ENCODE measurements at places on chromosomes 1 and 21.

- DNase-seq: no peak
Observed at GRCh38 chr1:155773221-155773620, 83.8 kb downstream of the GON4L start.

DNA sequence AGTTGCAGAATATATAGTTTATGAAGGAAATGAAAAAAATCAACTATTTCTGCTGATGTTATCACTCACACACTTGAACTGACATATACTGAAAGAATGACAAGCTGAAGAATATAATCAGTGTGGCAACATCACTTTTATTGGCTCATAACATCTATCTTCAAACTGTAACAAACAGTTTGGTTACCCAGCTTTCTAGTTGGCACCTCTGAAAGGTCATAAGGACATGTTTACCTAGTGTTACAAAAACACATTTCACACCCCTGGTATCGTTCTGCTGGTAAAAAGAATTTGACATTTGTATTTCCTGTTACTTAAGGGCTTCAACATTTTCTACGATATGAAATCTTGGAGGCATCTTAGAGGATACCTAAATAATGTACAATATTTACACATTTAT is 1267.0 kb upstream of the NCAM2 start:
- no peak for DNase-seq

GRCh38 chr1:4984841-4985240 is 330.4 kb downstream of the AJAP1 start:
- DNase-seq: no peak

DNA sequence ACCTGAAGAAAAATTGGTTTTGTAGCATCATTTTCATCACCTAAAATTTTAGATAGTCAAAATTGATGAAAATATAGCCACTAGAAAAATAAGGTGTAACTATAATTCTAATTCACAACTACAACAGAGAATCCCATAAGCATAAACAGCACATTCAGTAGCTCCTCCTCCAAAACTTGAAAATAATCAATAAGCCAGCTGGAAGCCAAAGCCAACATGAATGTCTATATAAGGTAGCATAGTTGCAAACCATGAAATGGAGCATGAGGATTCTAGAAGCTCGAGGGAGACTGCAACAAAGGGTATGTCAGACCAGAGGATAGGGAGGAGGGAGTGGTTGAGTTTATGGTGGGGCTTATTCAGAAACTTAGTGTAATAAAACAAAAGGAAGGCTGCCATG is 22.4 kb downstream of the ACBD3 start:
- no peak for DNase-seq

- no peak for DNase-seq
Observed at GRCh38 chr1:19033926-19034680, 77.6 kb upstream of the IFFO2 start.

- no peak for DNase-seq
Observed at GRCh38 chr1:43241413-43241836, 28.4 kb upstream of the TMEM125 start.

GRCh38 chr1:207355060-207355459 is 33.6 kb downstream of the CD55 start:
- no peak for DNase-seq

DNA sequence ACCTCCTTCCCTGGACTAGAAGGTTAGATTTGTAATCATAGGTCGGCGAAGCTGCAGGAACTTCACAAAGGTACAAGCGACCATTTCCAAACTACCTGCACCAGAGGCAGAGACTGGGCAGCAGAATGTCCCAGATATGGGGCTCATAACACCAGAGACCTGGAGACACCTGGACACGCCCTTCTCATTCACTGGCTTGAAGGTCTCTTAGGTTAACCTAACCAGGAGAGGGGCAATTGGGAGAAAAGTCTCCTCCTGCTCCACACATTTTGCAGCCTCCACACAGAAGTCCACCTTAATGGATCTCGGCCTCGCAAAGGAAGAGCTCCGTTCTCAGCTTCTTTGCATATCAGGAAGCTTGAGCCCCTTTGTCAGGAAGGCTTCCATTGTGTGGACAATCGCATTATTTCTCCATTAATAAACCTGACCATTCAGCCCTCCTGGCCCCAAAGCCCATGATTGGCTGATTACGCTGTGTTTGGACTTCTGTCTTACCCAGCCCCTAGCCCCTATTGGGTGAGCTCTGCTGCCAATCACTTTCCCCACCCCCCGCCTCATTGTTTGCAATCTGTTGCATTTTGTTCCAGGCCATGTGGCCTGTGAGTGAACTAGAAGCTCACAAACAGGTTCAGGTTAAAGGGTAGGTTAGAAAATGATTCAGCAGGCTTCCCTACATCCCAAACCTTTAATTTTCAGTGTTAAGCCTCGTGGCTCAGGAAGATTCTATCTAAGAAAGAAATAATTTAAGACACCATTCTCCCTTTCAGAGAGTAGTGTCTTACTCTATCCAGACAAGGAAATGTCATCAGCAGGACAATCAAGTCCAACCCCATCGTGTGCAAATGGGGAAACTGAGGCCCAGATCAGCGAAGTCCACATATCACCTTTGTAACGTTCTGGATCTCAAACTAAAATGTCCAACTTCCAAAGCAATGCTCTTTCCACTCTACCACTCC is 2.8 kb downstream of the MYCL start:
- no peak for DNase-seq

DNA sequence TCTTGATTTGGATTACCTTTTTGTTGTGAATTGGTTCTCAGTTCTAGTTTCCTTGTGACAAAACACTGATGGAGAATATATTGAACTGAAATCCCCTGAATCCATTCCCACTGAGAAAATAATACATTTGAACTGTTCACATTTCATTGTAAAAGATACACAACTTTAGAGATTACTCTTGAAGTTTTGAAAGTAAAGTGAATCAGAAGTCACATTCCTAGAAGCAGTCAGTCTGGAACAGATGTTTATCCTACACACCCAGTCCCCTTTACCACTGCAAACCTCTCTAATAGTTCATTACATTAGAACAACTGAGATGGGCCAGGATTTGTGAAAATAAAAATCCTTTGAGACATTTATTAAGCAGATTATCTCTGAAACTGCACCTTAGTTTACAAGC is 3.4 kb downstream of the RERE start:
- DNase-seq: no peak

DNA sequence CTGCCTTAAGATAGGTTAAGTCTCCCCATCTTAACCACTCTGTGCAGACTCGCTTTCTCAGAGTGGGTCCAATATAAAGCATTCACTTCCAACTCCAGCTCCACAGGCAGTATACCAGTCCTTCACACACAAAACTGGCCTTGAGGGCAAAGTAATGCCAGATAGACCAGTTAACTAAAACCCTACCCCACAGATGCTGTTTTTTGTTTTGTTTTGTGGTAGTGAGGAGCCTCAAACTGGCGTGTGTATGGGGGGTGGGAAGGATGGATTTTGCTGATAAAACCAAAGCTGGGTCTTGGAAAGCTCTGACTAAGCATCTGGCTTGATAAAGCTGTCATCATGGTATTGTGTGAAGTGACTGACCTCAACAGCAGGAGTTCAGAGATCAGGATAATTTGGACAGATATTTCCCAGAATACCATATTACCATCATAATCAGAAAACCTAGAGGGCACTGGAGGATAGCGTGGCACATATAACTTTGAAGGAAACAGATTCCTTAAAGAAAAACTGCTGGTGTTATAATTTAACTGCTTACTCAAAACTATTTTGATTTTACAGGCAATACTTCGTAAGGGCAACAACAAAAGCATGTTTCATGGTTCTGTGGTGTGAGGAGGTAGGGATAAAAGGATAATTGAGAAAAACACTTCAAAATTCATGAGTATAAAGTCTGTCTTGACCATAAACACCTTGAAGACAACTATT is 29.6 kb upstream of the CPLANE2 start:
- no peak for DNase-seq

- DNase-seq: no peak
Observed at GRCh38 chr1:11335417-11336056, 62.5 kb downstream of the UBIAD1 start.

DNA sequence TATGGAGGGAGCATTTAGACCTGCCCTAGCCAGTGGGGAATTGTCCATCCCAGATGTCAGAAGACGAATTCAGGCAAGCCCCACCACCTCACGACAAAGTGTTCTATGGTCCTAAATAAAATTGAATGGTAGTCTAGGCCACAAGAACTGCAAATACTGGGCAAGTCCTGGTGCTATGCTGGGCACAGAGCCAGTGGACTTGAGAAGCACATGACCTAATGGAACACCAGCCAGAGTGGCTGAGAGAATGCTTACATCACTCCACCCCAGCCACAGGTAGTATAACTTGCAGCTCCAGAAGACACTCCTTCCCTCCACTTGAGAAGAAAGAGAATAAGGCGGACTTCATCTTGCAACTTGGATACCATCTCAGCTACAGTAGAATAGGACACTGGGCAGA is 567.3 kb upstream of the CXADR start:
- no peak for DNase-seq

DNA sequence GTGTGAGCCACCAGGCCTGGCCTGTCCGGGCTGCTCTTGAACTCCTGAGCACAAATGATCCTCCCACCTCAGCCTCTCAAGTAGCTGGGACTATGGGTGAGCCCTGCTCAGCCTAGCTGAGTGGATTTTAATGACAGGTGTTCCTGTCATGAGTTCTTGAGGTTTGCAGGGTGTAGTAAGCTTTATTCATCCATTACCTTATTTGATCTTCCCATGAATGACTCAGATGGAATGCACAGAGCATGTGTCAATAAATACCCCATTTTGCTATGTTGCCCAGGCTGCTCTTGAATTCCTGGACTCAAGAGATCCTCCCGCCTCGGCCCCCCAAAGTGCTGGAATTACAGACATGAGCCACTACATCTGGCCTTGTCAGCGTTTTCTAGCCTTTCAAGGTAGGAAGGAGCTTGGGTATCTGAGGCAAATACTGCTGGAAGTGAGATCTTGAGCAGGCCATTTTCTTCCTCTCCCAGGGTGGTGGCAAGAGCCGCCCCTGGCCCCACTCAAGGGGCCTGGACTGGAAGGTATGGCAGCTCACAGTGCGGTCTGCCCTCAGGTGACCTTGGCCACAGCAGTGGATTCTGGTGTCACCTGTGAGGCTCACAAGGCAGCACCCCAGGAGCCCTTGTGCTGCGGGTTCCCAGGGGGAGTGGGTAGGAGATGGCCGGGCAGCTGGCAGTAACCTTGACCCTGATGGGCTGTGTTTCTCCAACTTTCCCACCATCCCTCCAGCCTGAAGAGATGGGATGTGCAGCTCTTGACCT is 20.0 kb downstream of the PIK3CD start:
- DNase-seq: no peak

GRCh38 chr1:24384251-24385090 is 29.1 kb downstream of the STPG1 start:
- no peak for DNase-seq

- DNase-seq: no peak
Observed at GRCh38 chr1:67560580-67561255, 124.3 kb upstream of the GADD45A start.

- peak; percentile 46 for DNase-seq
Observed at GRCh38 chr1:19511116-19511515, 25.8 kb upstream of the CAPZB start.

Measured in Kasumi-1 (cell line).